Activated CD4-positive, CD25-positive, alpha-beta regulatory T cell (primary cell): ENCODE measurements at places on chromosomes 6 and 20.

DNA sequence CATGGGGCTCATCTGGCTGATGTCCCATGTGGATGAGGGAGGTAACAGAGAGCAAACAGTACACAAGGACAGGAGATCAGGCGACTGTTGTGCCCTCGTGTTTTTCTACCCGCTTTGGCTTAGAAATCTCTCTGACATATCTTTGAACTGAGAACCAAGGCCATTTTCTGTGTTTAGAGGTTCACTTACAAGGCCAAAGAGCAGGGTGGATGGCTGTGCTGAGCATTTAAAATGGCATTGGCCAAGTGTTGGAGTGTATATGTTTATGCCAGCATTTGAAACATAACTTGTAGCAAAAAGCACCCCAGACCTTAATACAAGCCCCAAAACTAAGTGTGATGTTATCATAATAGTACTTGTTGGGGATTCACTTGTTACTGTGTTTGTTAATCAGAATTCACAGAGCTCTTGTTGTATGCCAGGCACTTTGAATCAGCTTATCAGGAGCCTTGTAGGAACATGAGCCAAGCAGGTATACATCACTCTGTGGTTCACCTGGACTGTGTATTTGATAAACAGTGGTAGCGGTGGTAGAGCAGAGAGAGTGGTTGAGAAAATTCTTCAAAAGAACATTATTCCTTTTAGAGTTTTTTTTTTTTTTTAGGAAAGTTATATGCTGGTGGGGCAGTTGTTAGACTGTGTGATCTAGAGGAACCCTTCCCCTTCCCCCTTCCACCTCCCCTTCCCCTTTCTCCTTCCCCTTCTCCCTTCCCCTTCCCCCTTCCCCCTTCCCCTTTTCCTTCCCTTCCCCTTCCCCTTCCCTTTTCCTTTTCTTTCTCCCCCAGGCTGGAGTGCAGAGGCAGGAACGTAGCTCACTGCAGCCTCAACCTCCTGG lies 71.3 kb downstream of the ATRN start:
- no peak for DNase-seq

DNA sequence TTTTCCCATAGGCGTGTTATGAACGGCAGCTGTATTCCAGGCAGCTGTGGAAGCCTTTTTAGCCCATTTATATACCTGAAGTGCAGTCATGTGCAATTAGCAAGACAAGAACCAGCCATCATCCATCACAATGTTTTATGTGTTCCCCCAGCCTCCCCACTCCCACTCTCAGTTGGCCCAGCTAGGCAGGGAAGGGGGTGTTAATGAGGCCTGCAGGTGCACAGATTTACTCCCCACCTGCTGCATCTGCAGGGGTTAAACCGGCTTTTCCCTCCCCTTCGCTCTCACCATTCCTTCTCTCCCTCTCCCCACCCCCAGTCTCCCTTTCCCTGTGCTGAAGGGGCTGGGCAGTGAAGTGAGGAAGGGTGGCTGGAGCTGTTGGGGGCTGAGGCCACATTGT lies 149.8 kb upstream of the AKAP12 start:
- no peak for DNase-seq

DNA sequence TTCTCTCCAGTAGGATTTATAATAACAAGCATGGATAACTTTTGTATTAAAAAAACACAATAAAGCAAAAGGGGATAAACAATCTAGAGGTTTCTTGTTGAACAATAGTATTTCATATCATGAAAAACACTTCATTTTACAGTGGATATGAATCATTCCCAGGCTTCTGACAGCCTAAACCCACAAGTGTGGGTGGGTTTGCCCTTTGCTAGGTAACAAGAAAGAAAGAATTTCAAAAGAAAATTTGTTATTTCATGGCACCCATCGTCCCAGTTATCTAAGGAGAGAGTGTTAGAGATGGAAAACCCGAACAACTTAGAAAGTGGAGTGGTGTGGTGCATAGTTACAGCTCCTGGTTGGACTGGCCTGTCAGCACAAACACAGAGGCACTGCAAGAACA lies 76.1 kb upstream of the GPR6 start:
- no peak for DNase-seq

- no peak for DNase-seq
Measured at GRCh38 chr6:39520411-39520810, 197.9 kb upstream of the KCNK16 start.

GRCh38 chr20:25324412-25324811 lies 66.2 kb downstream of the ABHD12 start:
- DNase-seq: no peak

- DNase-seq: no peak
Measured at GRCh38 chr20:38402816-38403215, 32.3 kb downstream of the SNHG17 start.

DNA sequence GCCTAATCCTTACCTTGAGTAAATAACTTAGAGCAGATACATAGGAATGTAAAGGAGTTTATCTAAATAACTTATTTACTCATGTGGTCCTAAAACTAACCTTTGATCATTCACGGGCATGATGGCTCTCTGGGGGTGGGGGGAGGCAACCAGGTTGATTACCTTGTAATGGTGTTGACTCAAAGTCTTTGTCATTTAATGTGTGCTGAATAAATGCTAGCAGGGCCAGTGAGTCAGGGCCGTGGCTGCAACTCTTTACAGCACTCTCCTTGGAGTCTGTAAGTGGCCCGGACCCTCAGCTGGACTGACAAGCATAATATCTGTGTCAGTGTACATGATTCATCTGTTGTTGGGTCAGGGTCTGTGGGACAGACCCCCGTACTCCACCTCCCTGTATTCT lies 203.0 kb downstream of the EPM2A start:
- DNase-seq: no peak

GRCh38 chr20:44869471-44869870 lies 16.0 kb upstream of the YWHAB start:
- no peak for DNase-seq

DNA sequence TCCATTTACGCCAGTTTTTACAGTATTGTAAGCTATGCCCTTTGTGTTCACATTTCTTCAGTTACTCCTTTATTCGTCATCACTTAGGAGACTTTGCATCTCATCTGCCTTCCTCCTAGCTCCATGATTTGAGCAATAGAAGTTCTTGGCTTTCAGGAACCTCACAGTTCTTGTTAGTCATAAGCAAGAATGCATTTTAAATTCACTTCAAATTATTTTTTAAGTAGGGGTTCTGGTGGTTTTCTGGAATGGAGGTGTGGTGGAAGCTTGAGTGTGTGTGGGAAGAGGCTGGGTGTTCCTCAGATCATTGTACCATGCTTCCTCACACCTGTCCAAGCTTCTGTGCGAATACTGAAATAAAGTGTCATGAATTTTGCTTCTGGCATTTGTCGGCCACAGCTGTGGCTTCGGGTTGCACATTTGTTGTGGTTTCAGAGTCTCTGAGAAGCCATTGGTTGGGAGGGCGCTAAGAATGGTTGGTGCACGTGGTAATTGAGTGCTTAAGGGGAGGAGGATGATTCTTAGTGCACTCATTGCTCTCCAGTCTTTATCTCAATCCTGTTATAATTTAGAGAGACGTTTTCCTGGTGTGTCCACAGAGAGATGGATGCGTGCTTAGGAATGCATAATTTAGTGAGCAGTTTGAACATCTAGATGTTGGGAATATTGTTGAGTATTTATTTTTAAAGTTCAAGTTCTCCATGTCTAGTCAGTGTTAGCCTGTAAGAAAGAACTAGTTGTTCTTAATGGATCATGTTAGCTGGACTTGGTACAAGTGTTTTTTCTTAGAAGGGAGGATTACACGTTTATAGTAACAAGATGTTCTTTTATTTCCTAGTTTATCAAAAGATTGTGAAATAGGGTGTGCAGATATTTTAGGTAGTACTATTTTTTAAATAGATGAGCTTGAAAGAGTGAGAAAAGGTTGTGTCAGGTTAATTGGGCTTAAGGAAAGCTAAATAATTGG lies 31.9 kb downstream of the FOXO3 start:
- DNase-seq: no peak

- DNase-seq: no peak
Measured at GRCh38 chr20:57627339-57627738, 7.1 kb upstream of the ZBP1 start.

GRCh38 chr20:48451401-48451800 lies 376.4 kb downstream of the PREX1 start:
- DNase-seq: no peak

GRCh38 chr6:112927641-112928320 lies 580.7 kb downstream of the RFPL4B start:
- DNase-seq: no peak

DNA sequence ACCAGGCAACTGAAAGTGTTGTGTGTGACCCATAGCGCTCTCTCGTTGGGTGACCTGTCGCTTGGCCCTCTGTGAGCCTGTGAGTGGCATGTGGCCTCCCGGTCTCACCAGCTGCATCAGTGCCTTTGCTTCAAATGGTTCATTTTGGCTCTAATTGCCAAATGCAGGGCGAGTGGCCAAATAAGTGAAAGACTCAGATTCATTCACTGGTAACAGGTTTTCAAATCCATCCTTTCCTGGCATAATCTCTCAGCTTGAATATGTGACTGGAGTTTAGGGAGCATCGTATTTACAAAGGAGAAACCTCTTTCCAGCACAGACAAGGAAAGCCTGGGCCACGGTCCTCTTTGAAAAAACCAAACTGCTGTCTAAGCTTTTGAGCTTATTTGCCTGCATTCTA lies 321.6 kb upstream of the QKI start:
- DNase-seq: no peak

- no peak for DNase-seq
Measured at GRCh38 chr6:43759136-43759906, 10.7 kb upstream of the VEGFA start.

GRCh38 chr6:142845624-142846458 lies 99.1 kb downstream of the HIVEP2 start:
- no peak for DNase-seq

GRCh38 chr6:21230536-21230935 lies 363.0 kb upstream of the SOX4 start:
- no peak for DNase-seq

GRCh38 chr6:46637145-46637544 lies 15.5 kb downstream of the CYP39A1 start:
- DNase-seq: no peak

- DNase-seq: no peak
Measured at GRCh38 chr6:3902871-3903648, 53.9 kb downstream of the FAM50B start.

GRCh38 chr6:118500130-118501015 lies 47.7 kb upstream of the PLN start:
- DNase-seq: no peak

DNA sequence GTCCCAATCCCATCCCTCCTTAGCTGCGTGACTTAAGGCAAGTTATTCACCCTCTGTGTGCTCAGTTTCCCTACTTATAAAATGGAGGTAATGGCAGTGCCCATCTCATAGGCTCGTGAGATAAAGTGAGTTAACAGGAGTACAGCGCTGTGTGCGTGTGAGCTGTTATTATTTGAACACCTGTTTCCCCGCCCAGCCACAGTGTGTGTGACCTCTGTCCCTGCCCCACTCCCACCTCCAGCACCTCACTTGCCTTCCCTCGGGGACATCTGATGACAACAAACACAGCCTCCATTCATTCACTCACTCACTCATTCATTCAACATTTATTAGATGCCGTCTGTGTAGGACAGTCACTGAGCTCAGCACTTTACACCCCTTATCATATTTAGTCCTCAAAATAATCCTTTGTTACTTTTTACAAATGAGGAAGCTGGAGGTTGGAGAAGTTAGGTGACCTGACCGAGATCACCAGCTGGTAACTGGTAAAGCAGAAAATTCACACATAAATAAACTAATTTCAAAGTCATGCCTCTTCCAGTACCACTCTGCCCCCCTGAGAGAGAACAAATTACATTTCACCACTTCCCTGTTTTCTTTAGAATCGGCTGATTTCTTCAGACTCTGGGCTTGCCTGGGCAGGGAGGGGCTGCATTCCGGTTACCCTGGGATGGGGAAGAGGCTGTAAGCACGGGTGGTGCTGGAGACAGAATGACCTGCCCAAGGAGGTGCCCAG lies 58.6 kb downstream of the CPNE5 start:
- DNase-seq: no peak

DNA sequence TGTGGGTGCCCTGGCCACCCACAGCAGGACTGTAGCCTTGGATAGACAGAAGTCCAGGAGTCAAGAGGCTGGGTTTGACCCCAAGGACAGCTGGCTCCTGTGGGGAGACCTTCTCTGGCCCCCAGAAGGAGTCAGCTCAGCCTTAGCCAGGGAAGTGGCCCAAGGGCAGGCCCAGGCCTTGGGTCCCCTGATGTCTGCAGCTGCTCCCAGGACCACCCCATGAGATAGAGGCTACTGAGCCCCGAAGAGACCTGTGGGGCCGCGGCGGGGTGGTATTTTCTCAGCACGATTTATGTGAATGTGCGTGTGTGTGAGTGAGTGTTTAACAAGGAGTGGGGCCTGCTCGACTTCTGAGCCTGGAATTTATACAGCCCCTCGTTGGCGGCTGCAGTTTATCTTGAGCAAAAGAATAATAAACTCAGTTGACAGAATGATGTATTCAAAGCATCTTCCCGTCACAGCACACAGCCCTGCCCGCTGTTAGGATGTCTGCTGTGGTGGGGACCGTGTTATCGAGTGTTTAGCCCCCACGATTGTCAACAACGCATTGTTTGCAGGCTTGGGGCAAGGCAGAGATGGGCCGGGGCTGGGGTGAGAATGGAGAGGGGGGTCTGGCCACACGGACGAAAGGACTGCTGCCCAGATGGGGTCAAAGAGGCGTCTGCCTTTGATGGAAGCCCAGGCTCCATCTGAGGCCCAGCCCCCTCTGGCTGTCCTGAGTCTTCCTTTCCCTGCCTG lies 163.3 kb downstream of the VEGFA start:
- no peak for DNase-seq

- DNase-seq: no peak
Measured at GRCh38 chr6:7243179-7243981, 69.6 kb downstream of the SSR1 start.

- no peak for DNase-seq
Measured at GRCh38 chr20:24742989-24743388, 206.1 kb upstream of the CST7 start.

GRCh38 chr6:129691709-129692108 lies 18.3 kb downstream of the ARHGAP18 start:
- no peak for DNase-seq

GRCh38 chr20:626579-626978 lies 16.5 kb upstream of the TCF15 start:
- DNase-seq: no peak

DNA sequence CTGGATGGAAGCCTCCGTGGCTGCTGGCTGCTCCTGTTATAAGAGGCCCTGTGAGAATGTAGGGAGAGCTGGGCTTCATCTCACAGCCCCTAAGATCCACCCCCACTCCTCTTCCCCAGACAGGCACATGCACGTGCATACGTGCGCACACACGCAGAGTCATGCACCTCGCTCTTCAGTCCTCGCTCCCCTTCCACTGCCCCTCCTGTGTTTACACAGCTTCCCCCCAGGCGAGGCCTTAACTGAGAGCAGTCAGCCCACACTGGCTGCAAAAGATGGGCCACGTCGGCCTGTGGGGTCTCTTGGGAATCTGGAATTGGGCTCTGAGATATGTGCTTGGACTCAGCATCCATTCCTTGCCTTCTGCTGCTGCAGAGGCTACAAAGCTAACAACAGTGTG lies 35.2 kb upstream of the MLN start:
- no peak for DNase-seq

- no peak for DNase-seq
Measured at GRCh38 chr20:45963059-45964005, 8.7 kb downstream of the ZNF335 start.
